MCF 10A (cell line): ENCODE measurements at places on chromosomes 11 and 22.

GRCh38 chr22:21981874-21982273 lies 713 bp downstream of the TOP3B start:
- DNase-seq = no peak

GRCh38 chr11:64234647-64235379 lies 429 bp downstream of the VEGFB start:
- peak; percentile 34 for DNase-seq

GRCh38 chr11:119434591-119435330 lies 11.8 kb upstream of the THY1 start:
- DNase-seq = no peak

GRCh38 chr11:45771193-45771565 lies 33.8 kb upstream of the SLC35C1 start:
- peak; percentile 68 for DNase-seq

GRCh38 chr11:65266210-65266609 lies 4.4 kb downstream of the POLA2 start:
- peak; percentile 50 for DNase-seq

DNA sequence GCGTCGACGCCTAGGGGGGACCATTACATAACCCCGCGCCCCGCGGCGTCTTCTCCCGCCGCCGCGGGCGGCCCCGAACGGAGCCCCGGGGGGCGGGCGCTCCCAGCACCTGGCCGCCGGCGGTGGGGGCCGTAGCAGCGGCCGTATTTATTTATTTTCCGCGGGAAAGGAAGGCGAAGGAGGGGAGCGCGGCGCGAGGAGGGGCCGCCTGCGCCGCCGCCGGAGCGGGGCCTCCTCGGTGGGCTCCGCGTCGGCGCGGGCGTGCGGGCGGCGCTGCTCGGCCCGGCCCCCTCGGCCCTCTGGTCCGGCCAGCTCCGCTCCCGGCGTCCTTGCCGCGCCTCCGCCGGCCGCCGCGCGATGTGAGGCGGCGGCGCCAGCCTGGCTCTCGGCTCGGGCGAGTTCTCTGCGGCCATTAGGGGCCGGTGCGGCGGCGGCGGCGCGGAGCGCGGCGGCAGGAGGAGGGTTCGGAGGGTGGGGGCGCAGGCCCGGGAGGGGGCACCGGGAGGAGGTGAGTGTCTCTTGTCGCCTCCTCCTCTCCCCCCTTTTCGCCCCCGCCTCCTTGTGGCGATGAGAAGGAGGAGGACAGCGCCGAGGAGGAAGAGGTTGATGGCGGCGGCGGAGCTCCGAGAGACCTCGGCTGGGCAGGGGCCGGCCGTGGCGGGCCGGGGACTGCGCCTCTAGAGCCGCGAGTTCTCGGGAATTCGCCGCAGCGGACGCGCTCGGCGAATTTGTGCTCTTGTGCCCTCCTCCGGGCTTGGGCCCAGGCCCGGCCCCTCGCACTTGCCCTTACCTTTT lies at the start of gene EP300:
Gene EP300, plus strand, starts transcription at position 570 of the 795 bp plus-strand sequence. CDS start 413 bp downstream, outside the sequence.
- DNase-seq = peak; percentile 80

DNA sequence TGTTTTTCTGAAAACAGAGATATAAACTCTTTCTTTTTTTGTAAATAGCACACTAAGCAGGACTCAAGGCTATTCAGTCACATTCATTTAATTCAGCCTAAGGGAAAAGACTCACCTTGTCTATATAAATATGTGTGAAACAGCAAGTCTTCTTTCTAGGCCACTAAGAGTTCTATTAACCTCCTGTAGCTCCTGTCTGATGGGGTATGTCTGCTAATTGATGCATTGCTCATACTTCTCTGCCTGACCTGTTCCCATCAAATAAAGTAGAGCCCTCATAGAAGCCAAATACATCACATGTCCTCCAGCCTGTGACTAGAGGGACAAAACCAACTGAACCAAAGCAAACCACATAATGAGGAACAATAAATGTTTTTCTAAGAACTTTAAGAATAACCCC lies 68.2 kb downstream of the MSANTD4 start:
- no peak for DNase-seq

DNA sequence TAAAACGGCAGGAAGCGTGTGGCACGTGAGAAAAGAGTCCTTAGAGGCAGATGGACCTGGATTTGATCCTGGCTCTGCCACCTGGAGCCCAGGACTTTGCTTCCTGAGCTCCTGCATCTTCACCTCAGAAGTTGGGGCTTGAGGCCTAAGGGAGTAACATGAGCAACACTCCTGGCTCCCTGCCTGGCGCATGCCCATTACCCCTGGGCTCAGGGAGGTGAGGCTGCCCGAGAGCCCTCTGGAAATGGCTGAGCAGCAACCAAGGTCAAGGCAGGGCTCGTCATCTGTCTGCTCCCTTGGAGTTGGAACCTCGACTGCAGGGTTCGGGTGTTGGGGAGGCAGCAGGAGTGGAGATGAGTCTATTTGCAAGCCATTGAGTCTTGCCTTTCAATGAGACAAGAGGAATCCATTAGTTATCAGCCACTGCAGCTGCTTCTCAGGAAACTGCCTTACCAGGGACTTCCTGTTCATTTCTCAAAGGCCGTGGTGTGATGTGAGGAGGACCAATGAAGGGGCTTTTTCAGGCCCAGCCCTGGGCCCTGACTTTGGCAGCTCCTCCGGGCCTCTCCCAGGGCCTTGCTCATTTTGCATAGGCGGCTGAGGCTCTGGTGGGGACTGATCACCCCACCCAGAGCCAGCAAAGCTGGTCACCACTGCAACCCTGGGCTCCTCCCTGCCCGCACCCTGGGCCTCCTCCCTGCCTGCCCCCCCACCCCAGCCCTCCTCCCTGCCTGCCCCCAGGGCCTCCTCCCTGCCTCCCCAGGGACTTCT lies 6.4 kb downstream of the FADS2 start:
- DNase-seq = peak; percentile 49

GRCh38 chr22:42360348-42360747 lies 71.9 kb downstream of the NFAM1 start:
- DNase-seq = no peak

- no peak for DNase-seq
These were observed 43.7 kb downstream of the CD82 start for GRCh38 chr11:44608991-44609782.

GRCh38 chr11:126118806-126119205 lies 56.1 kb upstream of the CDON start:
- no peak for DNase-seq

- peak; percentile 83 for DNase-seq
These were observed 39.9 kb downstream of the MAML2 start for GRCh38 chr11:96303064-96303463.
